ENCODE measurements at places on chromosomes 2 and 18.

GRCh38 chr18:24877546-24877945 is 417.1 kb downstream of the HRH4 start:
- DNase-seq, result no peak

DNA sequence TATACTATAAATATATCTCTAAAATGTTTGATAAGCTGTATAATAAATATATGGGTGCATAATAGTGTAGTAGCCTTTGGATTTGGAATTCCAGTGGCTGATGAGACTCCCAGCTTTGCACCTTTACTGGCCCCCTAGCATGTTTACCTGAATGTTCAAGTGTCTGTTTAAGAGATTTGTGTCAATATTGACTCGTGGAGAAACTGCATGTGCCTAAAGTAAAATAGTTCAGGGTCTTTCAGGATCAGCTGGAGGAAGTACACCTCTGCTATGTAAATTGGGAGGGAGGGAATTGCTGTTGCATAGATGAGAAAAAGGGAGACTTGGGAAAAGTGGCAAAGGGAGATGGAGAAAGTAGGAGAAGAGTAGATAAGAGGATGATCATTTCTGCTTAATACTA is 23.9 kb downstream of the ME2 start:
- no peak for DNase-seq

DNA sequence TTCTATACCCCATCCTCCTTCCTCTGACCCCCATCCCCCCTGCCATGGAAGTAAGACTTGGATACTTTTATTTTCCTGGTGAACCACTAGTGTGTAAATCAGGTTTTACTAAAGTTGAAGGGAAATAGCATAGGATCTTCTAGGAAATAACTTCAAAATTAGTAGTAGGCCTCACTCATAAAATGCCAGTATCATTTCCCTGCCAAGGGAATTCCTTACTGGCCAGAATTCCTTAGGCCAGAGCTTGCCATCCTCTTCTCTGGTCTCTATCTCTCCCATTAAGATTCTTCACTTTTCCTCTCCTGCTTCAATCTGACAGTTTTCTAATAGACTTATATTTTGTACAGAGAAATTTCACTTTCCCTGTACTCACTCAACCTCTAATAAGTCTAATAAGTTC is 322.8 kb upstream of the TANK start:
- DNase-seq, result no peak

GRCh38 chr2:200467806-200468681 is 41.8 kb downstream of the KCTD18 start:
- no peak for DNase-seq
